Left colon (tissue), 2 donors: ENCODE measurements at places on chromosomes 3 and 15. TPM values are rescaled to one million over a fixed set of nuclear protein-coding genes. Genes with fewer than 3 reads are reported as not detected.

GRCh38 chr3:171755015-171755589 lies 55.2 kb downstream of the PLD1 start:
- DNase-seq = no peak

The GOLGA6A gene
- total RNA-seq = not detected

DNA sequence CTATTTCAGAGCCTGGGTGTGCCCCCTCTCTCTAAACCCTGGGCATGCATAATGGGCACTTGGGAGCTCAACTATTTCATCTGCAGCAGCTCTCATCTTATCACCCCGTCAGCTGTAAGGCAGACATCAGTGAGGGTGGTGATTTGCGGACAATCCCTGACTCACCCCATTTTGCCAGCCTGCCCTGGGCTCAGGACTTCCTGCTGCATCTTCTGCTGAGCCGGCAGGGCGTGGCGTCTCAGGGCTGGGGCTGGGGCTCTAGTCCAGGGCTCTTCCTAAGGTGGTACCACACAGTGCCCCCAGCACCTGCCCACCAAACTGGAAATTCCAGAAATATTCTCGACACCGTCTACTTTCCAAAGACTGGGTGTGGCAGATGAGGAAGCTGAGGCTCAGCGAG lies 925 bp upstream of the PSTPIP1 start:
- peak; percentile 46 for DNase-seq

DNA sequence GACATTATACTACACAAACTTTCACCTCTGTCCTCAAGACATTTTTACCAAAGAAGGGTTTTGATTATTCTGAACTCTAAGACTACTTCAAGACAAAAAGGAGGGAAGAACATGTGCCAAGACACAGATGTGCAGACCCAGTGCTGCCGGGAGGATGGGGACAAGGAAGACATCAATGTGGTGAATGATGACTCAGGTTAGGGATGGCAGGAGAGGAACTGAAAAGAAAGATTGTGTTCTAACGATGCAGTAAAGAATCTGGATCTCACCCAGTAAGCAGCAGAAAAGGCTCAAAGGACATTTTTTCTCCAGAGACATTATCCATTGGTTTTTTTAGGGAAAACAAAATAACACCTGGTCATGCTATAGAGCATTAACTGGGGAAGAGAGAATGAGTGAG lies 449.9 kb upstream of the NR2F2 start:
- no peak for DNase-seq

DNA sequence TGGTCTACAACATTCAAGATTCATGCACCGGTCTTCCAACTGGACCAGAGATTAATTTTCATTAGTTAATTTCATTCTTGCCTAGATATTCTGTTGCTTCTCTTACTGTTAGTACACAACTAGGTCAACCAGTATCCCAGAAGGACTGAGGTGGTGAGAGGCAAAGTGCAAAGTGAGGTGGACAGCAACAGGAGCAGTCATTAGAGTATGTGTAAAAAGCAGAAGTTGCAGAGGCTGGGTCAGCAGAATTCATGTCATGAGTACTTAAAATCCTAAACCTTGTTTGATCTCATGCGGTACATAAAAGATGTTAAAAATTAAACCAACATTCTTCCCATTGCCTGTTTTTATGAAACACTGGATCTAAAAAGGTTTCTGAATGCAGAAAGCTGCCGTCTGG lies 46.7 kb downstream of the PARP14 start:
- DNase-seq = no peak

GRCh38 chr3:148093753-148094152 lies 604.0 kb upstream of the AGTR1 start:
- no peak for DNase-seq

DNA sequence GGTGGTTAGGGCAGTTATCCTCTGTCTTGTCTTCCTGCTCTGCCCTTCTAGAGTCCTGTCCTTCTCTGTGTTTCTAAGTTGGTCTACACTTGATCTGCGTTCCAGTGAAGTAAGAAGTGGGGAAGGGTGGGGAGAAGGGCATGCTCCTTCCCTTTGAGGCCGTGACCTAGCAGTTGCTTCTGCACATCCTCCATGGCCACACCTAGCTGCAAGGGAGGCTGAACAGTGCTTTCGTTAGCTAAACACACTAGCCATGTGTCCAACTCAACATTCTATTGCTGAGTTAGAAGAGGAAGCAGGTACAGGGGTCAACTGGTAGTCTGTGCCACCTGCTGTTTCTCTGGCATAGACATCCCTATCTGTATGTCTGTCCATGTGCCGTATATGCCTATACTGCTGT lies 94.5 kb downstream of the LARS2 start:
- no peak for DNase-seq

The CHAC1 gene
- total RNA-seq = 11.0 TPM

DNA sequence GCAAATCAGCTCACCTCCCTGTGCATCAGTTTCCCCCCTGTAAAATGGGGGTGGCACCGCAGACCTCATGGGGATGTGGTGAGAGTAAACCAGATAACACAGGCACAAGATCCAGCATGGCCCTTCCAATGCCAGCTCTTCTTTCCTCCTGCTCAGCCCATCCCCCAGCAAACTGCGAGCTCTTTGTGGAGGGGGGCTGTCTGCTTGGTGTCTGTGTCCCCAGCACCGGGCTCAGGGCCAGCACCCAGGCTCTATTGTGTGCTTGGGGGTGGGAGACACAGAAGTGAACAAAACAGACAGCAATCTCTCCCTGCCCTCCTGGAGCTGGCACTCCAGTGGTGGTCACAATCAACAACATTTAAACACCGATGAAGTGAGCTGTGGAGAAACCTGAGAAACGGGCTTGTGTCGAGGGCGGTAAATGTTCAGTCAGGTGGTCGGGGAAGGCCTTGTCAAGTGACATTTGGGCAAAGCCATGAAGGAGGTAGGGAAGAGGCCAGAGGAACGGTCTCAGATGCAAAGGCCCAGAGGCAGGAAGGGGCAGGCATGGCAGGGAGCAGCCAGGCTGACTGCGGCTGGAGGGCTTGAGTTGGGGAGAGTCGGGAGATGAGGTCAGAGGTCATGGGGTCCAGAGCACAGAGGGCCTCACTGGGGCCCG lies 28.4 kb downstream of the GRIP2 start:
- DNase-seq = no peak

DNA sequence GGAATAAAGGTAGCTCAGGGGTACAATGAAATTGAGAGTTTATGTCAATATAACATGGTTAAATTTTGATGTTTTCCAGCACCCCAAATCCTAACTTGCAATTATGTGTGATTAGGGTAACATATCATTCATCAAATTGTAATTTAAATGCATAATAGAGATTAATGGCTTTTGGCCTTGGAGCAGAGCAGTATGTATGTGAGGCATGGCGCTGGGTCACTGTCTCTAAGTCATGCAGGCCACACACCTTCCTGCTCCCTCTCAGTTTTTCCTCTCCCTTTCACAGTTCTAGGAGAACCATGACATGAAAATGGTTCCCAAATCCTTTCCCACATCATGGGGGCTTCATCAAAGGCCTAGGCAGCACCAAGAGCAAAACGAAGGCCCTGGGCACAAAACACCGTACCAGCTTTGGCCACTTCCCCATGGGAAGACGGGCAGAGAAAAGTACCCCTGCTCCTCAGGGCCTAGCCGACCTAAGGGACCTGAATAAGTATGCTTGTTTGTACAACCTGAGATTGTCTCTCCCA lies 3.9 kb upstream of the SRP14 start:
- DNase-seq = no peak

DNA sequence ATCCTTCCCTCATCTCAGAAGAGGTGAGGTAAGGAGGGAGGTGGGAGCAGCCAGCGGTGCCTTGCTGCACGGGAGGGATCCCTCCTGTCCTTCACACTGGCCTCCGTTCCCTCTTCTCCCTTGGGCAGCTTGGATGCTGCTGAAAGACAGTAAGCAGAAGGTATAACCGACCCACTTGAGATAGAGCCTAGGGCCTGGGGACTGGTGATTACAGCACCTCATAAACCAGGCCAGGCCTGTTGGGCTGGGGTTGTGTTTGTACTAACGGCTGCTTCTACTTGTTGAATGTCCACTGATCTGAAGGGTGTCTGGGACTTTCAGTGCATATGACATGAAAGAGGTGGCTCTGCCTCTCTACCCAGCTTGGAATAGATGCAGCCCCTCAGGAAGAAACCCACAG lies 25.0 kb downstream of the SEMA6D start:
- no peak for DNase-seq

DNA sequence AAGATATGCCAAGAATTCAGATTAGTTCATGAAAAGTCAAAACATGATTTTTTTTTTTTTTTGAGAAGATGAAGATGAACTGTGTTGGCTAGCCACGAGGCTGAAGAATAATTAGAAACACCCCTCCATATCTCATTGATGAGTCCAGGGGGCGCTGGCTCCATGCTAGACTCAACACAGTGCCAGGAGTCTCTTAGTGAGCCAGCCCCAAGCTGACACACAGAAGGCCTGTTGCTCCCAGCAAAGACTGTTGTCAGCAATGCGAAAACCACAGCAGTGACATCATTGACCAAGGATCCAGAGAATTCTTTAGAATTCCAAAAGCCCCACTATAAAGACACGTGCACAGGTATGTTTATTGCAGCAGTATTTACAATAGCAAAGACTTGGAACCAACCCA lies 185.2 kb downstream of the ANXA2 start:
- DNase-seq = no peak

The CASR gene
- total RNA-seq = 0.55 TPM

- peak; percentile 37 for DNase-seq
Measured at GRCh38 chr15:42919799-42920518, 619 bp downstream of the TTBK2 start.

The MESP2 gene
- total RNA-seq = 0.84 TPM

GRCh38 chr15:61083788-61084134 lies 145.3 kb downstream of the RORA start:
- no peak for DNase-seq

- no peak for DNase-seq
Measured at GRCh38 chr3:128178782-128179483, 25.7 kb downstream of the EEFSEC start.
